ENCODE measurements at places on chromosomes 7 and 10. TPM values are rescaled to one million over a fixed set of nuclear protein-coding genes. Genes with fewer than 3 reads are reported as not detected.

SPDYE18 gene
- polyA plus RNA-seq: not detected

ADAM22 gene
- polyA plus RNA-seq: 1.8 TPM

CCDC186 gene
- polyA plus RNA-seq: 20.8 TPM

GCK gene
- polyA plus RNA-seq: 0.38 TPM

PNLIPRP1 gene
- not detected for polyA plus RNA-seq

GIMAP4 gene
- 449 TPM for polyA plus RNA-seq

SEC23IP gene
- 58.9 TPM for polyA plus RNA-seq

ERV3-1 gene
- polyA plus RNA-seq: 5.3 TPM

H2BK1 gene
- not detected for polyA plus RNA-seq

DIP2C gene
- polyA plus RNA-seq: 2.1 TPM

PTF1A gene
- polyA plus RNA-seq: not detected

ARMC3 gene
- not detected for polyA plus RNA-seq

NAT16 gene
- polyA plus RNA-seq: not detected

FZD8 gene
- not detected for polyA plus RNA-seq

TMEM26 gene
- not detected for polyA plus RNA-seq

WEE2 gene
- not detected for polyA plus RNA-seq

ZNF488 gene
- polyA plus RNA-seq: 0.20 TPM

PLXDC2 gene
- polyA plus RNA-seq: not detected

CUBN gene
- polyA plus RNA-seq: 0.49 TPM

DENND2A gene
- not detected for polyA plus RNA-seq

SPDYE8 gene
- polyA plus RNA-seq: not detected

WDR86 gene
- 10.0 TPM for polyA plus RNA-seq

SMARCD3 gene
- polyA plus RNA-seq: 4.6 TPM

MMD2 gene
- polyA plus RNA-seq: not detected

RNLS gene
- polyA plus RNA-seq: 5.8 TPM

POLR2J2 gene
- polyA plus RNA-seq: 7.9 TPM

GIMAP5 gene
- polyA plus RNA-seq: 415 TPM

GNAT3 gene
- polyA plus RNA-seq: not detected

ACSL5 gene
- polyA plus RNA-seq: 62.2 TPM

STX1A gene
- polyA plus RNA-seq: 1.2 TPM

YAE1 gene
- polyA plus RNA-seq: 13.1 TPM

MET gene
- polyA plus RNA-seq: not detected

CTTNBP2 gene
- polyA plus RNA-seq: not detected

NKX2-3 gene
- polyA plus RNA-seq: 0.09 TPM

GPR37 gene
- not detected for polyA plus RNA-seq

HOXA10 gene
- polyA plus RNA-seq: not detected

CSTF2T gene
- polyA plus RNA-seq: 11.6 TPM

GIMAP6 gene
- polyA plus RNA-seq: 115 TPM

INMT gene
- polyA plus RNA-seq: 0.77 TPM
